ENCODE measurements at places on chromosomes 16 and 17. TPM values are rescaled to one million over a fixed set of nuclear protein-coding genes. Genes with fewer than 3 reads are reported as not detected.

Gene KRT36
- not detected for total RNA-seq

Gene KRTAP9-8
- not detected for total RNA-seq

Gene SLFN14
- total RNA-seq: not detected

Gene IGSF6
- total RNA-seq: not detected

Gene PRAC2
- total RNA-seq: not detected

Gene AGRP
- total RNA-seq: not detected

Gene SDR42E2
- not detected for total RNA-seq

Gene ELMO3
- total RNA-seq: 0.81 TPM

Gene EPX
- total RNA-seq: not detected

Data from A549 treated with CpdA at 1 μM for 4 hours (cell line).